ENCODE measurements at places on chromosomes 13 and 19.
A peak's percentile ranks its signal among the peaks of the same experiment; 100 is the strongest.

- DNase-seq, result no peak
These were observed 111.4 kb upstream of the SOX1 start for GRCh38 chr13:111955412-111956065.

- no peak for DNase-seq
These were observed 777.2 kb downstream of the UQCRFS1 start for GRCh38 chr19:28435551-28436271.

GRCh38 chr13:31052478-31052877 lies 109.2 kb downstream of the HSPH1 start:
- DNase-seq, result no peak

DNA sequence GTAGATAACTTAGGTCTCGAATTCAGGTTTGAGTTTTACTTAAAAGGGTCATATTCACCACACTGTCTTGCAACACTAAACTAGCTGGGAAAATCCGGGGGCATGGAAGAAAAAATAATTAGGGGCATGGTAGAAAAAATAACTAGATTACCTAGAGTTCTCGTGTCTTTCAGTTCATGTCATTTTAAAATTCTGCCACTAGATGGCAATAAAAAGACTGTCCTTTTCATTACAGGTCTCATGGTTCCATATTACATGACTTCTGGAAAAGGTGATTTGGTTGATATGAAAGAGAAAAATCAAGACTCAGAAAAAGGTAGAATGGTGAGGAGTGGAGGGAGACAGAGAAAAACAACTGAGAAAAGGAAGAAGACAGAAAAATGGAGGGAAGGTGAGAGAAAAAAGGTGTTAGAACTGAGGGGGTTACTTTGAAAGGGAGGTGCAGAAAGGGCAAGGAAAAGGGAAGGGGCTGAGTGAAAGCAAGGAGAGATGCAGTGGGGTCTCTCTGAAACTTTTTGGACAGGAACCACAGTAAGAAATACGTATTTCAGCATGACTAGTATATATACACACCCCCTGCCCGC lies 299.0 kb downstream of the KLF12 start:
- no peak for DNase-seq

- peak; percentile 20 for DNase-seq
These were observed 72.3 kb downstream of the KCTD12 start for GRCh38 chr13:76813891-76814290.

DNA sequence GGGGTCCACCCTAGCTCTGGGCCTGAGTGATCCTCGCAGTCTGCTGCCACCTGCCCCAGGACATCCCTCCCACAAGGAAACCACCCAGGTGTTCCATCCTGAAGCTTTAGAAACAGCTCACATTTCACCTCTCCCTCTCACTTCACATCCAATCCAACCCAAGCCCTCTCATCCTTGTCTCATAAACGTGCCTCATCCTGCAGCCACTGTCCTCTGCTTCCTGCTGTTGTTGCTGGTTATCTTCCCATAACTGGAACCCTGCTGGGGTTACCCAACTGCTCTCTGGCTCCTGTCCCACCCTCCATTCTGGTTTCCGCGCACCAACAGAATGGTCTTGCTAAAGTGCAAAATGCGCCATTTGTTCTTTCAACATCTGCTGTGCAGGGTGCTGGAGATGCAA lies 59.7 kb upstream of the MTIF3 start:
- no peak for DNase-seq

GRCh38 chr19:18278521-18279265 lies 2.7 kb downstream of the JUND start:
- DNase-seq, result no peak

GRCh38 chr19:7520131-7521051 lies 2.0 kb upstream of the MCOLN1 start:
- no peak for DNase-seq

- DNase-seq, result peak; percentile 13
These were observed 493 bp upstream of the LHFPL6 start for GRCh38 chr13:39603424-39603947.

GRCh38 chr13:59211606-59212005 lies 952.1 kb downstream of the DIAPH3 start:
- DNase-seq, result no peak

DNA sequence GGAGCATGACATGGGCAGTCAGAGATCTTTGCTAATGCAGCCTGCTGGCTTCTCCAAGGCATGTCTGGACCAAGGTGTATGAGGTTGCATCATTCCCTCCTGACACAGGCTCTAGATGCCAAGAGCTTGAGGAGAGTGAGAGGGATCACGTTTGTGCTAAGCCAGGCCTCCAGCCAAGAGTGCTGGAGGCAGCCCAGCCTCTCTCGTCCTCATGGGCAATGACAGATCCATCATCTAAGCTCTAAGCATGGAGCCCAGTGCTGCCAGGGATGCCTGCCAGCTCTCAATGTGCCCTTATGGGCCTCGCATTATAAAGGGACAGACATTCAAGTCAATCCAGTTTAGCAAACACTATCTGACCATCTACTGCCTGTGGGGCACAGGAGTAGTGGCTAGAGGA lies 136.3 kb upstream of the VSTM2B start:
- no peak for DNase-seq

DNA sequence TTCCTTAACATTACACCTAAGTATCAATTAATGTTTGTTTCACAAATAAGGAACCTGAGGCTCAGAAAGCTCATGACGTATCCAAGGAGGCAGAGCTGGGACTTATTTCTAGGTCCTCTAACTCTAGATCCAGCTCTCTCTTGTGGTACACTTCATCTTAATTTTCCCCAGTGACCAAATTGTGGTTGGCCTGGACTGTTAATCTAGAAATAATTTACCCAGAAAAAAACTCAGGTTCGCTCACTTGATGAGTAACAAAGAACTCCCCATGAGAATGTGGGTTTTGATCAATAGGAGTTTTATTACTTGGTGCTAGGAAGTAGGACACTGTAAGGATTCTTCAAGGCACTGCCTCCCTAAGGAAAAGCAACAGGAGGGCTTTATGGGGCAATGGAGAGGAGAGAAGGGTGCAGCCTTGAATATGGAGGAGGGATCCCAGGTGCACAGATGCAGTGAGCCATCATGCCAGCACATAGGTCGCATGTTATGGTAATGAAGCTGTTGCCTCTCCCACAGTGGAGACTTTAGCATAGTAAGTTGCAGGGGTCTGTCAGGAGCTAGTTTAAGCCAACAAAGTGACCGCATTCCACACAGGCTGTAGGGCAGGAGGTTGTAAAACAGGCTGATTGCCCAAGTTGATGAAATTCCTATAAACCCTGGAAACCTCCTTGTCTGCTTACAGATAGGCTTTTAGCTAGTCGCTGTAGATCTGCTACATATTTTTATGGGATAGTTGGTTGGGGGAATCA lies 14.7 kb downstream of the RAP2A start:
- no peak for DNase-seq

DNA sequence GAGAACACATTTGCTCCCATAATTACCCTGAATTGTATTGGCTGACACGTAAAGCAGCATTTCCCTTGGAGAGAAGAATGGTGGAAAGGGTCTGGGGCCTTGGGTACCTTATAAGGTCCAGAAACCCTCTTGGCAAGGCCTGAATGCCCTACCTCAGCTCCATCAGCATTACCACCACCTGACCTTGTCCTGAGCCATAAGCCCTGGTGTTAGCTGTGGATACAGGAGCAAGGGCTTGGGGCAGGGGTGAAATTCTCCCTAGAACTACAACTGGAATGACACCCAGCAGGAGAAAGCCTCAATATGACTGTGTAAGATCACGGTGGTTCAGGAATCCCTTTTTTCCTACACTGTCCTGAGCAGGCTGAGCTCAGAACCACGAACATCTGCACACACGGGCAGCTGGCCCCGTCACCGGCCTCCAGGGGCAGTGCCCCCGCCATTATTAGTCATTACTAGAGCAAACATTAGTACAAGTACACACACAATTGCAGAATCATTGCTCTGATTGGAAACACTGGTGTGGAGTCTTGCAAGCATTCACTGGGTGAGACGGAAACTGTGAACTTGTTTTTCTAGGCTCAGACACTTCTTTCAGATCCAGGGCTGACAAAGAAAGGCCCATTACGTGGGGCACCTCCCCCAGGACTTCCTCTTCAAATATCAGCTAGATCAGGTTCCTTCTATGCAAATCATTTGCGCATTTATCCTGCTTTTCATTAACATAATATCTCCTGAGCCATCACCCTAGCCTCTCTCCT lies 26.8 kb upstream of the MTIF3 start:
- no peak for DNase-seq

DNA sequence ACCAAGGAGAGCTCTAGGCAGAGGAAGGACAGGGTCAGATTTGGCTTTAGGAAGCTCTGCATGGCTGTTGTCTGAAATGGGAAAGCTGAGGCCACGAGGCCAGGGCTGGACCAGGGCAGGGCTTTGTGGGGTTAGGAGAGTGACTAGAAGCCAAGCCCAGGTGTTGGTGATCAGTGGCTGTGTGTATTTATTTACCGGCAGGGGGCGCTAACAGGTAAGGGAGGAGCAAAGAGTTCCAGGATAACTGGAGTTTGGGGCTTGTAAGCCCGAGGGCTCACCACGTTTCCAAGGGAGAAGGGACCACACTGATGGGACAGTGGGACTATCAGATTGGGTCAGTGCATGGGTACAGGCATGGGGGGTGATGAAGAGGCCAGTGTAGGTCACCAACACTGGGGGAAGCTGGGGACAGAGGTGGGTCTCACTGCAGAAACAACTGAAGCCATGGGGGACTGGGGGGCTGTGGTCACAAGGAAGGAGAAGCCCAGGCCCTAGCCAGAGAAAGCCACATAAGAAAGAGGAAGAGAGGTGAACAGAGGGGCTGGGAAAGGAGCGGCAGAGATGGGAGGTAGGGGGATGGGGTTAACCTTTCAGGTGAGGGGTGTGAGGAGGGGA lies 3.9 kb downstream of the TMEM147 start:
- peak; percentile 70 for DNase-seq

- no peak for DNase-seq
These were observed 141.3 kb downstream of the SLITRK6 start for GRCh38 chr13:85657942-85658341.

DNA sequence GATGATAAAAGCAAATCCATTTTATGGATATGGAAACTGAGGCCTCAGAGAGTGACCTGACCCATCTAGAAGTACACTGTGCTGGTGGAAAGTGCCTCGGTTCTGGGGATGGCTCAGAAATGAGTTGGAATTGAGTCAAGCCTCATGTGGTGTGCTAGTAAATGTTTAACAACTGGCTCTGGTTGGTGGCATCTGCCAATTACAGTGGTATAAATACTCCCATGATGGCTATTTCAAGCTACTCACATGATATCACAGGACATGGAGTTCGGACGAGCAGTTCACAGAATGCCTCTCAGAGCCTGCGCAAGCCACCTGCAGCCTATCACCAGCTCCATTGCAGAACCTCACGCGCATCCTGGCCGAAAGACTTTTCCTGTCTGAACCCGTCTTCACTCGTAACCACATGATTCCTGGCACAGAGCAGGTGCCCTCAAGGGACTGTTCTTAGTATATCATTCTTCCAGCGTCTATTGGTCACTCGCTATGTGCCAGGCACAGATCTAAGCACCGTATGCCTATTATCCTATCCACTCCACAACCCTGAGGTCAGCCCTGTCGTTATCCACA lies 9.1 kb downstream of the TMEM150B start:
- DNase-seq, result no peak

DNA sequence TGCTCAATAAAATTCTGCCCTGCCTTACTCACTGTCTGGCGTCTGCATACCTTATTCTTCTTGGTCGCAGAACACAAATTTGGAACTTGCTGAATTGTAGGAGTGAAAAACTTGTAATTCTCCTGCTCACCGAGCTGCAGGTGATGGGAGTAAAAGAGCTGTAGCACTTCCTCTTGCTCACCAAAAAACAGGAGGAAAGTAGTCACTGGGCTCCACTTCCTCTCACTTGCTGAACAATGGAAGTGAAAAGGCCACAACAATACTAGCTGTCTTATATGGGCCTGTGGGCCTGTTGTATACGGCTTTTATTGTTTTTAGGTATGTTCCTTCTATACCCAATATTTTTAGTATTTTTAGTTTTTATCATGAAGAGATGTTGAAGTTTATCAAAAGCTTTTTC lies 978.7 kb downstream of the SLITRK5 start:
- DNase-seq, result no peak

GRCh38 chr19:42626181-42626580 lies 31.5 kb upstream of the CEACAM8 start:
- DNase-seq, result no peak
